CD4-positive, alpha-beta T cell treated with Interleukin-6 at 100 ng/mL for 8 hours (primary cell): ENCODE measurements at places on chromosomes 1 and 21.

DNA sequence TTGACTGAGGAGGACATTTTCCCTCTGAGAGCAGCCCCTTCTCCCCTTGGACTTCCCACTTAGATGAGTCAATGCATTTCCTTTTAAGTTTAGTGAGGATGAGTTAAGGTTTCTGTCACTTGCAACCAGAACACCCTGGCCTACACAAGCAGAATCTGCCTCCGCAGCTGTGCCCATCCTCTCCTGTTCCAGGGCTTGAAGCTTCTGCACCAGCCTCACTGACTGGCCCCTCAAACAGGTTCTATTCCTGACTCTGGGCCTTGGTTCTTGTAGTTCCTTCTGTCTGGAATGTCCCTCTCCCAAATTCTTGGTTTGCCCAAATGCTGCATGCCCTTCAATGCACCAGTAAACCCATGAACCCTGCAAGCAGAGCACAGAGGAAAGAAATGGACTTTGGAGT, 394.4 kb downstream of the PTPRU start:
- DNase-seq, result no peak

DNA sequence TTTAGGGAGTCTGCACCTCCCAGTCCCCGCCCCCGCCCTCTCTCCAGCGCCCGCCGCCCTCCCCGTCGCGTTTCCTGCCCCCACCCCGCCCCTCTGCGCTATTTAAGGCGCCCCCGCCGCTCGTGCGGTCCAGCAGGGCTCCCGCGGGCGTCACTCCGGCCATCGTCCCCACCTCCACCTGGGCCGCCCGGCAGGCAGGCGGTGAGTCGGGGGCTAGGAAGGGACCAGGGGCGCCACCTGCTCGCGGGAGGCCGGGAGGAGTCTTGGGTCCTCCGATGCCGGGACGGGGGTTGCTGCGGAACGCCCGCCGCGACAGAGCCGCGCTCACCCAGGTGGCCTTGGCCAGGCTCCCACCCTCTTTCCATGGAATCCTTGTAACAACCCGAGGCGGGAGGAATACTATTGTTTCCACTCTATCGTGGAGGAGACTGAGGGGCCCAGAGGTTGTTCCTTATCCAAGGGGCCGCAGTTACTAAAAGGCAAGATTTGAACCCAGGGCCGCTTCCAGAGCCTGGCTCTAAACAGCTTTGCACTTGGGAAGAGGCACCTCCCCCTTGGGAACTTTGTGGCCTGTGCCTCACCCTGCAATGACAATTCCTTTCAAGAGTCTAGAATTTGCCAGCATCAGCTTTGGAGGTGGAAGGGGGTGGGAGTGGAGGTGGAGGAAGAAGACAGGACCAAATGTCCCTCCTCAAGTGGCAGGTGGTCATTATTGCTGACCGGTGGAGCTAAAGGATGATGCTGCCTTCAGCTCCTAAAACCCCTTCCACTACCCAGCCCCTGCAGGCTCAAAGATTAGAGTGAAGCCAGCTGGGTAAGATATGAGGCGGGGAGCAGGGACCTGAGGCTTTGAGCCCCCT, at the start of gene GJA4:
TSS of gene GJA4 (plus strand) at position 132 of the 860 bp plus-strand sequence. CDS start 1,215 bp downstream, outside the sequence.
- DNase-seq, result no peak

GRCh38 chr1:242728696-242729095, 204.2 kb upstream of the PLD5 start:
- DNase-seq, result no peak

DNA sequence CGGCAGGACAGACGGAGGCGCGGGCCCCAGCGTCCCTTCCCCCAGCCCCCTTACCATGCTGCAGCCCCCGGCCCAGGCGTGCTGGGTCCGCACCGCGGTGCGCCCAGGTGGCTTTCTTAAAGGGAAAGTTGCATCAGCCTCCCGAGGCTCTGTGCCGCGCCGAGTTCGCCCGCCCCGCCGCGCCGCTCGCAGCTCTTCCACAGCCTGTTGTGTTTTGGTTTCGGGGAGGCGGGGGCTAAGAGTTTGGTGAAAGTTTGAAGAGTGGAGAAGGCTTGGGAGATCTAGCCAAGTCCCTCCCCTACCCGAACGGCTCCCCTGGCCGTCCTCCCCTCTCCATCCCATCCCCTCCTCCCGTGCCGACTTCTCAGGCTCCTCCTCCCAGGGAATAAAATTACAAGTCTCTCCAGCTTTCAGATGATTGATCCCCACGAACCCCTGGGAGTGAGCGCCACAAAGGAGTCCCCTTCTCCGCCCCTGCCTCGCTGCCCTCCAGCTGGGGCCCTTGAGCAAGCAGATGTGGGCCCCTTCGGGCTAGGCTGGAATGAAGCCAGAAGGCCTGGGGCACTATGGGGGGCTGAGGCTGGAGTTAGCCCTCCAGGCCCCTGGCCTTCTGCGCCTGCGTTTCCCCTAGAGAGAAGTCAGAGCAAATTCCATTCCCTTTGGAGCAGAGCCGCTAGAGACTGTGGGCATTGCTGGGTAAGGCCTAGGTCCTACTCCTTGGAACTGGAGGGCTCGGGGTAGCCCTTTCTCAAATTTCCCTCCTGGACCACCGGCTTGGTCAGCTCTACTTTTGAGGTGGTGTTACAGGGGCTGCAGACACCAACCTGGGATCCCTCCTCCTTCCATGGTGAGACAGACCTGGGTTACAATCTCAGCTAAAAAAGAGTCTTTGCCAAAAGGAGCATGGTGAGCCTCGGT, at the start of gene SLC6A9:
TSS of gene SLC6A9 (minus strand) at position 211 of the 918 bp plus-strand sequence. CDS start 7,185 bp downstream, outside the sequence.
- peak; percentile 10 for DNase-seq

DNA sequence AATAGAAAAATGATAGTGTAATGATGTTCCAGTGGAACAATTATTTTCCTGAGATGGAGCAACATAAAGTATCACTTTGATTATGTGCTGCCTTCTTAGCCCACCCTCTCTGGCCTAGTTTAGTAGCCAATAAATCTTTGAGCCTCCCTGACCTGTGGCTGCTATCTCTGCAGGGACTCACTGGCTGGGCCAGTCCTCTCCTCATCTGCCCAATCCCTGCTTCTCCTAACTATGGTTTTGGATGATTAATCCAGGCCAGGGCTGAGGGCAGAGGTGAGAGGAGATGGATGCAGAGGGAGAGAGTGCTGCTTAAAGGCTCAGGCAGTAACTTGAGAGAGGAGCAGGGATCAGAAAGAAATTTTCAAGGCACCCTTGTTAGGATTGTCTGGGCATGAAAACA, 89.0 kb upstream of the CD34 start:
- DNase-seq, result no peak

GRCh38 chr1:242002510-242002909, 3.6 kb upstream of the MAP1LC3C start:
- no peak for DNase-seq

DNA sequence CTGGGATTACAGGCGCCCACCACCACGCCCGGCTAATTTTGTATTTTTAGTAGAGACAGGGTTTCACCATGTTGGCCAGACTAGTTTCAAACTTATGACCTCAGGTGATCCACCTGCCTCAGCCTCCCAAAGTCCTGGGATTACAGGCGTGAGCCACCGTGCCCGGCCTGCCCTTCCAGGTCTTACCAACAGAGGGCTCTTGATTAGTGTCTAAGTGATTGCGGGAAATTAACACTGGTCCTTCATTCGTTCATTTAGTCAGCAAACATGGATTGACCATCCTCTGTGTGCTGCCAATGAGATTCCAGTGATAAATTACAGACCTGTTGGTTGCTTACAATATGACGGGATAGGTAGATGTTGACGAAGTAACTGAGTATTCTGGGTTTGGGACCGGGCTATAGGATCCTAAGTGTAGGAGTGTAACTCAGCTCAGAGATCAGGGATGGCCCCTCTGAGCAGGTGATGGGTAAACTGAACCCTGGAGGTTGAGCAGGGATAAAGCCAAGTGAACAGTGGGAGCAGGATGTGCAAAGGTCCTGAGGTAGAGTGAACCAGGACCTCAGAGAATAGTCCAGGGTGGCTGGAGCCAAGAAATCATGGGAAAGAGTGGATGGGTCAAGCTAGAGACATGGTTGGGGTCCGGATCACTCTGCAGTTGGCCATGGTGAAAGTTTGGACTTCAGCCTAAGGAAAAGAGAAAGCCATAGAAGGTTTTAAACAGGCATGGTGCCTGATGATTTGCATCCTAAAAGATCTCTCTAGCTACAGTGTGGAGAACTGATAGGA, 171.2 kb downstream of the KAZN start:
- DNase-seq, result no peak

GRCh38 chr21:17466166-17466565, 46.7 kb upstream of the CXADR start:
- no peak for DNase-seq

DNA sequence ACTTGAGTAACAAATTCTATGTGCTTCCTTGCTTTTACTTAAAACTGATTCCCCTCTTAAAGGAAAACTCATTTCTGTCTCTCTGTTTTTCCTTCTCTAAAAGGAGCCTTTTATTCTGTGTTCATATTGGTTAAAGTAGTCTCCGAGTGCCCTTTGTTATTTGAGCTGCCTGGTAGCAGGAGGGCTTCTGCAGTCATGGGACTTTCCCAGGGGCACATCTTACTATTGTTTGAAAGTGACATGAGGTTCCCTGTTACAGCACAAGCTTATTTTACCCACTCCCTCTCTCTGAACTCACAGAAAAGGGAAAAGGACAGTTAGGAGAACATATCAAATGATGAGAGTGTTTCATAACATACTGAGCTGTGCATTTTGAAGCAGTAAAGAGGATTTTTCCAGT, 58.1 kb upstream of the ANGPTL1 start:
- DNase-seq, result no peak

GRCh38 chr1:97461782-97462181, 459.1 kb downstream of the DPYD start:
- DNase-seq, result no peak

DNA sequence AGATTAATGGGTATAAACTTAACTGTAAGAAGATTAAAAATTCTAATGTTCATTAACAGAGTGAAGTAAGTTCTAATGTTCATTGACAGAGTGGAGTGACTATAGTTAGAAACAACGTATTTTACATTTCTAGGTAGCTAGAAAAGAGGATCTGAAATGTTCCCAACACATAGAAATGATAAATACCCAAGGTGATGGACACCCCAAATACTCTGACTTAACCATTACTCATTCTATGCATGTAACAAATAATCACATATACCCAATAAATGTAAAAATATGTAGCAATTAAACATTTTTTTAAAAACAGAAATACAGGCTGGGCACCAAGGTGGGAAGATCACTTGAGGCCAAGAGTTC, 62.1 kb downstream of the ABL2 start:
- no peak for DNase-seq
